ENCODE measurements at places on chromosomes 6 and 20. TPM values are rescaled to one million over a fixed set of nuclear protein-coding genes. Genes with fewer than 3 reads are reported as not detected.

AGER gene
- not detected for total RNA-seq

ANGPT4 gene
- total RNA-seq = not detected

DNMT3B gene
- total RNA-seq = 1.5 TPM

NAPB gene
- 14.0 TPM for total RNA-seq

LY86 gene
- total RNA-seq = not detected

RAD21L1 gene
- total RNA-seq = 0.59 TPM

FRK gene
- total RNA-seq = 0.09 TPM

EGFL8 gene
- total RNA-seq = 1.4 TPM

VSX1 gene
- not detected for total RNA-seq

BRPF3 gene
- total RNA-seq = 13.4 TPM

FAM83C gene
- total RNA-seq = not detected

TFAP2A gene
- total RNA-seq = not detected

VIP gene
- not detected for total RNA-seq

ELOVL4 gene
- 7.1 TPM for total RNA-seq

KPNA5 gene
- total RNA-seq = 12.8 TPM

FOXP4 gene
- total RNA-seq = 7.2 TPM
